RWPE2 (cell line): ENCODE measurements at places on chromosomes 7 and 10.

GRCh38 chr7:129951226-129952085 lies 1.3 kb downstream of the UBE2H start:
- no peak for DNase-seq

DNA sequence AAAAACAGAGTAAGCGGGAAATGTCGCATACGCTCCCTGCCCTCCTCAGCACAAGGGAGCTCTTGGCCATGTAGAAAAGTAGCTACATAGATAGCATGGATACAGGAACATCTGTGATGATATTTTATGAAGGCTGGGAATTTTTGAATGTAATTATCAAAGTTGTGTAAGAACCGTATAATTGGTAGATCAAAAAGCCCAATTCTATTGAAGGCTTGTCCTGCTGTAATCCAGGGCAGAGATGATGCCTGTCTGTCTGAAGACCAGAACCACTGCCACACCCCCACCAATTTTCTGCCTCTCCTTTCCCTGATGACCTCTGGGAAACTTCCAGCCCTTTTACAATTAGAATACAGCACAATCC lies 51.4 kb downstream of the ZRANB1 start:
- DNase-seq = no peak

DNA sequence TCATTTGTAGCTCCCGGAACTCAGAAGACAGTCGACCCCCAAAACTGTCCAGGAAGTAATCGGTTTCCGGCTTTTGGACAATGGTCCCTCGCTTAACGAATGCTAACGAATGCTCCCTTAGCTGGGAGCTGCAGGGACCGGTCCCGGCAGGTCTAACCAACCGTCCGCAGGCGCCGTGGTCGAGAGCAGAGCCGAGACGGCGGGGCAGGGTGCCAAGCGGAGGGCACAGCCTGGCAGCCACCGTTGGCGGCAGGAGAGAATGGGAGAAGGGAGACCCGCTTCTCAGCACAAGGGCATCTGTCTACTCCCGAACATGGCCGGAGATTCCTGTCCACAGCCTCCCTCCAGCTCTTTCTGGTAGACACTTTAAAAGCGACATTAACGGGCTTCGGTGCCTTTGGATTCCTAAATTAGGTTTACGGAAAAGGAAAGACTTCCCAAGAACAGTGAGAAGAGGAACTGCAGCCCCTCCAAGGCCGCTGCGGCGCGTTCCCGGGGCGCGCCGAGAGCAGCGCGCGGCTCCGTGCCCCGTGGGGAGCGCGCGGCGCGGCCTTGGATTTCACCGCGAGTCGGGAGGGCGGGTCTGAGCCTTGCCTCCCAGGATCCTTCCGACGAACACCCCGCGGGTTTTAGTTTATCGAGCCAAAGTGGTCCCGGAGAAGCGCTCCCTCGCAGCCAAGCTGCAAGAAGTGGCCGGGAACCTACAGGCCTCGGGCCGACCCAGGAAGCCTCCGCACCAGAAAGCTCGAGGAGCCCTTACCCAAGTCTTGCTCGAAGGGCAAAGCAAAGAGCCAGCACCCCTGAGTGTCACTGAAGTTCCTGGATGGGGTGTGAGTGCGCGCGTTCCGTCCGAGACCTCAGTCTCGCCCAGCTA lies 3.6 kb upstream of the TBX20 start:
- DNase-seq = no peak

GRCh38 chr10:85642421-85643170 lies 724.0 kb downstream of the GRID1 start:
- DNase-seq = no peak

DNA sequence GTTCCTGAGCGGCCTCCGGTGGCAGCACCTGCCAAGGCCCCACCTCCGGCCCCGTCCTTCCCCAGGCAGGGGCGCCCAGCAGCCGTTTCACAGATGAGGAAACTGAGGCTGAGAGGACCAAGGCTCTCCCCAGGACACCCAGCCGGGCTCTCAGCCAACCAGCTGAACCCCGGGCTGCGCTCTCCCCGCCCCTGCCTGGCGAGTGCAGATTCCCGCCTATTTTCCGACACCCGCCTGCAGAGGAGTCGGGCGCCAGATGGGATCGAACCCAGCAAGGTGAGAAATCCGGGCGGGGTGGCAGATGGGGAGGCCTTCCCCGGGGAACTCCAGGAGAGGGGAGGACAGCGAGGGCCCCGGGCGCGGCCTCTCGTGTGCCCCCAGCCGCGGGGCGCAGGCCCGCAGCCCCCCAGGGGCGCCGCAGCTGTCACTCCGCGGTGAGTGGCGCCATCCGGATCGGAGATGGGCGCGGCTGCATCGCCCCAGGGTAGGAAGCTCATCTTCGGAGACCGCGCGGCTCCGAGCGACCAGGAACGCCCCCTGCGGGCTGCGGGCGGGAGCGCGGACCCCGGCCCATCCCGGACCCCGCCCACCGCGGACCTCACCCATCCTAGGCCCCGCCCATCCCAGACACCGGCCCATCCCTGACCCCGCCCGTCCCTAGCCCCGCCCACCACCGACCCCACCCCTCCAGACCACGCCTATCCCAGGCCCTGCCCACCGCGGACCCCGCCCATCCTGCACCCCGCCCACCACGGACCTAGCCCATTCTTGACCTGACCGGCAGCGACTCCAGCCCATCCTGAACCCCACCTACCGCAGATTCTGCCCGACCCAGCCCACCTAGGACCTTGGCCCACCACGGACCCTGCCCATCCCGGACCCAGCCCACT lies 90.3 kb downstream of the MICALL2 start:
- DNase-seq = no peak

DNA sequence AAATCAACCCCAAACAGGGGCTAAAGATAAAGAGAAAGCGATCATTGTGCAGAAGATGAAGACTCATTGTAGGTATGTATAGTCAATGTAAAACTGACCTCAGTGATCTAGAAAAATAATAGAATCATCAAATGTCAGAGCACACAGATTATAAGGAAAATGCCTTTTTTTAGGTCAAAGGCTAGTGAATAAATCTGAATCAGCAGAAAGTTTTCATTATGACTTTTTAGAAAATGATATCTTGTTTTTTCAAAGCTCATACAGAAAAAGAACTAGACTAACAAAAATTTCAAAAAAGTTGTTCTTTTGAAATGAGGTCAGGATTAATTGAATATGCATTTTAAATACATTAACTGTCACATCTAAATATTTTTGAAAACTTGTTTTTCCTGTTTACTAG lies 60.2 kb upstream of the STEAP4 start:
- DNase-seq = no peak

- no peak for DNase-seq
Observed at GRCh38 chr7:144454256-144455039, 51.0 kb upstream of the NOBOX start.

GRCh38 chr7:24827589-24827988 lies 70.3 kb upstream of the GSDME start:
- DNase-seq = no peak

DNA sequence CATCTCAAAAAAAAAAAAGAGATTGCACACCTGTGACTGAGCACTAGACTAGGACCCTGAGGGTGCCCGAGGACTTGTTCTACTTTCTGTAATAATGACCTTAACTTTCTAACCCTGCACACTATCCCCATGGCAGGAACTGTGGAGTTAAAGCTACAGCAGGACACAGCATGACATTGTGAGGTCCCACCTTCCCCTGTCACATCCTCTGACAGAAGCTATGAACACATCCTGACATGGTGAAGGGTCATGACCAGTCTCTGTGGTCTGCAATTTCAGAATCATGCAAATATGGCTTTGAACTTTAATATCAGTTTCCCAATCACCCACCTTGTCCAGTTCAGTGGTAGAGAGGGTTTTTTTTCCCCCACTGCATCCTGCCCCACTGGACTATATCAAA lies 18.5 kb upstream of the SAR1A start:
- no peak for DNase-seq

DNA sequence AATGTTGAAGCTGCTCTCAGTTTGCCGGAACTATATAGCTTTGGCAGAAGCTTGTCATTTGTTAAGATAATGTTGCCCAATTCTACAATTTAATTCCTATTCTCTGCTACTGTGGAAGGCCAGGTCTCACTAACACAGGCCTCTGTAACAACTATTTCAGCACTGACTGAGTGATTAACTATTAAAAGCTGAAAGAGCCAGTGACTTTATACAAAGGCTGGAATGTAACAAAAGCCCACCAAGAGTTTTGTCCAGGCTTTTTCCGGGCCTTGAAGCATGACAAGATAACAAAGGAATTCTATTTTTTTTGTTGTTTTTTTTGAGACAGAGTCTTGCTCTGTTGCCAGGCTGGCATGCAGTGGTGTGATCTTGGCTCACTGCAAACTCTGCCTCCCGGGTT lies 795.6 kb downstream of the PHTF2 start:
- DNase-seq = no peak

GRCh38 chr10:62637249-62638061 lies 167.1 kb upstream of the ADO start:
- no peak for DNase-seq

- DNase-seq = no peak
Observed at GRCh38 chr7:66894463-66895080, 26.5 kb upstream of the TMEM248 start.

GRCh38 chr7:142385491-142386340 lies 127.9 kb upstream of the PRSS58 start:
- no peak for DNase-seq

GRCh38 chr7:11956991-11957390 lies 125.0 kb upstream of the THSD7A start:
- DNase-seq = no peak

DNA sequence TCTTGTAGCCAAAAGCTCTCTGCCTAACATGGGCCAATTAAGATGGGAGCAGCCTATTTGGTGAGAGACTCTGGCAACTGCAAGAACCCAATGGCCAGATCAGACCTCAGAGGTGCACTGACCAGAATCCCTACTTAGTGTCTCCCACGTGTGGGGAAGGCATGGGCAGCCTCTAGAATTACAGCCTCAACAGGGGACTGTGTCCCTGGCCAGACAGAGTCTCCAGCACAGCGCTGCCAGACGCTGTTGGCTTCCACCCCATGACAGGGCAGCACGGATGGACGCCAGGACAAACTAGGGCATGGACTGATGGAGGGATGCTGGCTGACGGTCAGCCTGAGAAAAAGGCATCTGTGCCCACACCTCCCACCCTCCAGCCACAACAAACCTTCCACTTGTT lies 729.3 kb upstream of the AUTS2 start:
- no peak for DNase-seq

GRCh38 chr10:127298381-127298780 lies 102.0 kb upstream of the INSYN2A start:
- DNase-seq = no peak

GRCh38 chr7:1899951-1900762 lies 230.1 kb downstream of the ELFN1 start:
- DNase-seq = peak; percentile 38

DNA sequence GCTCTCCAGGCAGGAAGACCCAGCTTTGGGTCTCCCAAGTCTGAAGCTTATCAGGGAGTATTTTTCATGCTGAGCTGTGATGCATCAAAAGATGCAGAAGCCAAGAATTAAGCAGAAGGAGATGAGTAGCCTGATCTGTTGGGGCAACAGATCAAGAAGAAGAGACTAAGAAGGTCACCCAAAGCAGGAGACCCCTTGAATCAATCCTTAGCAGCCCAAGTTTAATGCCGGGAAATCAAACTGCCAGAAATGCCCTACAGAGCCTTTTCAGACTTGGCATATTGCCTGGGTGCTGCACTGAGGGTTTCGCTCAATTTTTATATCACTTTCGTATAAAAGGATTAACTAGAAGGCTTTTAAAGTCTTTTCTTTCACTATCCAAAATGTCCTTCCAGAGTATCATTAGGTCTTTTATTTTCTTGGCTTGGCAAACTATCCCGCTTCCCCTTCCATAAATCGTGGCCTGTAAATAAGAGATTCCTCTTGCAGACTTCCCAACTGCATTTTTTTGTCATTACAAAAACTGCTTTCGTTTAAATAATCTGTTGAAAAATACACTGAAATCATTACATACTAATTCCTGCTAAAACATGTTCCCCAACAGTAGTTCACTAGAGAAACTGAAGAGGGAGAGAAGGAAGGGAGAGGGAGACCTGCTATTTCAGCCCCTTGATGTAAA lies 49.0 kb upstream of the STK17A start:
- no peak for DNase-seq

DNA sequence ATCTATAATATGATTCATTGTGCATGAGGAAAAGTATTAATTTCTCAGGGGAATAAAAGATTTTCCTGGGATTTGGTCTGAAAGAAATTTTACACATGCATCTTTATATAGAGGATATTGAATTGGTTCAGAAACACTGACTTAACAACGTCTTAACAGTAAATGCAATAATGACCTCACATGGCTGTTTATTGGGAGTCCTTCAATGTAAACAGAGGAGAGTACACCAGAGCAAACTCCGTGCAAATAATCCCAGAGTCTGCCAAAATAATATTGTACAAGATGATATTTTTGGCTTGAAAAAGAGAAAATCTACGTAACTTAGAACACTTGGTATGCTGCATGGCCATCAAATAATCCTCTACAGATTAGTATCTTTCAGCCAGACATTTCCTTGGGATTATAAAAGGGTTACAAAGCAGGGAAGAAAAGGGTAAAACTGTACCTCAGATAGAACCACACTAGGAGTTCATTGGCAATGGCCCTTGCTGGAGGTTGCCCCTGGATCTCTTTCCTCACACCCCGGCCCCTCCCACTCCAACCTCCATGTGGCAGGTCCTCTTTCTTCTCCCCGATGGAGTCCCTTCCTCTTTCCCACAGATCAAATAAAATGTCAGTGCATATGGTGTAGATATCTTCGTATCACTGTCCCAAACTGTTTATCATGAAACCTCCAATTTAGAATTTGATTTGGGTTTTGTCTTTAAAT lies 196.4 kb downstream of the EVX1 start:
- DNase-seq = no peak

GRCh38 chr10:123595661-123596060 lies 70.5 kb upstream of the GPR26 start:
- no peak for DNase-seq

GRCh38 chr10:73865459-73866442 lies 8.6 kb downstream of the CAMK2G start:
- DNase-seq = no peak

DNA sequence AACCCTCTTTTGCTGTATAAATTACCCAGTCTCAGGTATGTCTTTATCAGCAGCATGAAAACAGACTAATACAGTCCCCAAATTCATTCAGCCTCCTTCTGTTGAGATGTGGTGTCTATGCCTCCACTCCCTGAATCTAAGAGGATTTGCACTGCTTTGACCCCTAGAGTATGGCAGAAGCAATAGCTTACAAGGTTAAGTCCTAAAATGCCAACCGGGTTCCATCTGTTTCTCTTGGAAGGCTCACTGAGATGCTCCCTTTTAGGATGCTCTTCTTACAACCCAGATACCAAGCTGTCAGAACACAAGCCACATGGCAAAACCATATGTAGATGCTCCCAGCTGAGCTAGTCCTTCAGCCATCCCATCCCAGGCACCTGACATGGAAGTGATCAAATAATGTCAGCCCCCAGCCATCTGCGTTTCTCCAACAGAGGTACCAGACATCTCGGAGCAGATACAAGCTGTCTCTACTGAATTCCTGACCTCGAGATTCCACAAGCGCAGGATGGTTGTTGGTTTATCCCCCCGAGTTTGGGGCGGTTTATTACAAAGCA lies 20.2 kb downstream of the CALN1 start:
- DNase-seq = no peak
